HCT116 (cell line): ENCODE measurements at places on chromosomes 5 and 9. TPM values are rescaled to one million over a fixed set of nuclear protein-coding genes. Genes with fewer than 3 reads are reported as not detected.

IFNB1 gene
- total RNA-seq, result not detected

FBN2 gene
- total RNA-seq, result 0.42 TPM

CHSY3 gene
- 2.3 TPM for total RNA-seq

PCDHA9 gene
- not detected for total RNA-seq

ENTPD2 gene
- 32.5 TPM for total RNA-seq

PCDHB4 gene
- not detected for total RNA-seq

LPAR1 gene
- 7.4 TPM for total RNA-seq

TMOD1 gene
- total RNA-seq, result 4.4 TPM

MED27 gene
- total RNA-seq, result 26.9 TPM

AK6 gene
- 33.4 TPM for total RNA-seq

TNFSF15 gene
- not detected for total RNA-seq

SMARCA2 gene
- total RNA-seq, result 14.7 TPM

GPR150 gene
- total RNA-seq, result not detected

SPAG8 gene
- 0.39 TPM for total RNA-seq

FOXD4L6 gene
- total RNA-seq, result 0.54 TPM

PKD2L2 gene
- total RNA-seq, result not detected

PKN3 gene
- total RNA-seq, result 37.9 TPM

TAL2 gene
- not detected for total RNA-seq

KCNV2 gene
- not detected for total RNA-seq

INSL4 gene
- not detected for total RNA-seq

PCDHB14 gene
- total RNA-seq, result 0.27 TPM

CDH10 gene
- total RNA-seq, result not detected

MAMDC4 gene
- total RNA-seq, result 17.3 TPM

IER5L gene
- 195 TPM for total RNA-seq

ARSI gene
- total RNA-seq, result 0.07 TPM

FAM169A gene
- 23.2 TPM for total RNA-seq

GRXCR2 gene
- not detected for total RNA-seq

CMYA5 gene
- 0.22 TPM for total RNA-seq

PCDHGA2 gene
- total RNA-seq, result not detected

SLC6A19 gene
- total RNA-seq, result not detected

SLC1A3 gene
- 12.9 TPM for total RNA-seq

LSM11 gene
- total RNA-seq, result 6.2 TPM

MZB1 gene
- total RNA-seq, result 0.81 TPM

IPPK gene
- 15.4 TPM for total RNA-seq
